ENCODE measurements at places on chromosomes 6 and 20.

GRCh38 chr20:59738851-59739250 lies 134.5 kb downstream of the PHACTR3 start:
- DNase-seq = no peak

DNA sequence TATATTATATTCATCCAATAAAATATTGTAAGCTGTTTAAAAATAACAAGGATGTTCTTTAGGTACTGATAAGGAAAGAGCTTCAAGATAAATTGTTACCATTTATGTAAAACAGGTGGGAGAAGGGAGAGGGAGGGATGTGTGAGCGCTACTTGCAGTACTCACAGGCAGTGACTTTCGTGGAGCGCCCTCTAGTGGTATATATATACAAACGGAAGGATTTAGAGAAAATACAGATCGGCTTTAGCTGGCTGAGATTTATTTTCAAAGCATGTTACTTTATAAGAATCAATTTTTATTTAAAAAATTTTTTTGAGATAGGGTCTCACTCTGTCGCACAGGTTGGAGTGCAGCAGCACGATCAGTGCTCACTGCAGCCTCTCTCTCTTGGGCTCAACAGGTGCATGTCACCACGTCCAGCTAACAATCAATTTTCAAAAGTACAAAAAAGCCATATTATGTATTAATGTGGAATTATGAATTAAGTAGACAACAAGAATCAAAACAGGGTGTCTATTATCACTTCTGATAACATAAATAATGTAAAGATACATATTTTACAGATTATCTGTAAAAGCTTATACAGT lies 3.3 kb upstream of the MOG start:
- peak; percentile 27 for DNase-seq

- no peak for DNase-seq
These were observed 53.3 kb upstream of the EPB41L1 start for GRCh38 chr20:36101192-36101591.

DNA sequence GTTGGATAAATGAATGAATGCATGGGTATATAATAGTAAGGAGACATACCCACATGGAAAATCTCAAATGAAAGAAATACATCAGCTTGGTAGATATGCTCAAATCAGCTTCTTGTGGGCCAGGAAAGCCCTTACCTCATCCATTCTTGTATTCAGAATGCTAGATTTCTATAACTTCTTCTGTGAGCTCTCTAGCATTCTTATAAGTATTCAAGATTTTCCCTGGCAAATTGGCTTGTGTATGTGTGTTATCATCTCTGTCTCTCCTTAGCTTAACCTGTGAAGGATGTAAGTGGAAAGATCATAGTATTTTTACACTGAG lies 100.8 kb downstream of the OR2B2 start:
- no peak for DNase-seq

GRCh38 chr20:23203310-23203709 lies 117.2 kb upstream of the CD93 start:
- no peak for DNase-seq

- no peak for DNase-seq
These were observed 36.0 kb upstream of the CSE1L start for GRCh38 chr20:49009899-49010631.

- DNase-seq = no peak
These were observed 26.8 kb downstream of the SUN5 start for GRCh38 chr20:32977281-32978008.

DNA sequence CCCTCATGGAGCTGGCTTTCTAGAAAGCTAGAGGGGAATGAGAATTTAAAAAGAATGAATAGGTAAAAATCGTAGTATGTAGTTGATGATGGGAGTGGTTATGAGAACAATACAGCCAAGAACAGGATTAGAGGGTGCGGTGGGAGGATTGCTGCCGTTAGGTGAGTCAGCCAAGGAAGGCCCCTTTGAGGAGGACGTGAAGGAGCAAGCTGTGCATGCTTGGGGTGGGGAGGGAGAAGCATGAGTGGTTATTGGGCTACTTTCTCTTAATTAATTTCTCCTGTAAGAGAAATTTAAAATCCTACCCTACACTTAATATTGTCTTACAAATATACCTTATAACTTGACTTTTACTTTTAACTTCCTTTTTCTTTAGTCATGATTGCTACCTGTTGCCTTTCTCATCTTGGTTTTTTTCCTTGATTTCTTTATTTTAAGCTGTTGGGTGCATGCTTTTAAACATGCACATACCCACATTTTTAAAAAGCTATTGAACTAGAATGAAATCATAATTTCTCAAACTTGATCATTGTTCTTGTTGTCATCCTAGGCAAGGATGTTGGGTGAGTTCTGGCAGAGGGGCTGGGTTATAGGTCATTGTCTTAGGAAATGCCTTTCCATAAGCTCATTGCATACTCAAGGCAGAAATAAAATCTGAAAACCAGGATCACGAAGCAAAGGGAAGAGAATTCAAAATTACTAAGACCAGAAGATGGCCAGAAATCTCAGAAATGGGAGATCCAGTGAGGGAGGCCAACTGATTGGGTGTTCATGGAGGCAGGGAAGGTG lies 114.5 kb downstream of the TCP11 start:
- no peak for DNase-seq

GRCh38 chr6:113632220-113632864 lies 224.8 kb upstream of the MARCKS start:
- no peak for DNase-seq

- DNase-seq = no peak
These were observed 39.4 kb downstream of the RREB1 start for GRCh38 chr6:7147051-7147671.

- no peak for DNase-seq
These were observed 41.5 kb downstream of the SNRNP48 start for GRCh38 chr6:7631466-7631865.

DNA sequence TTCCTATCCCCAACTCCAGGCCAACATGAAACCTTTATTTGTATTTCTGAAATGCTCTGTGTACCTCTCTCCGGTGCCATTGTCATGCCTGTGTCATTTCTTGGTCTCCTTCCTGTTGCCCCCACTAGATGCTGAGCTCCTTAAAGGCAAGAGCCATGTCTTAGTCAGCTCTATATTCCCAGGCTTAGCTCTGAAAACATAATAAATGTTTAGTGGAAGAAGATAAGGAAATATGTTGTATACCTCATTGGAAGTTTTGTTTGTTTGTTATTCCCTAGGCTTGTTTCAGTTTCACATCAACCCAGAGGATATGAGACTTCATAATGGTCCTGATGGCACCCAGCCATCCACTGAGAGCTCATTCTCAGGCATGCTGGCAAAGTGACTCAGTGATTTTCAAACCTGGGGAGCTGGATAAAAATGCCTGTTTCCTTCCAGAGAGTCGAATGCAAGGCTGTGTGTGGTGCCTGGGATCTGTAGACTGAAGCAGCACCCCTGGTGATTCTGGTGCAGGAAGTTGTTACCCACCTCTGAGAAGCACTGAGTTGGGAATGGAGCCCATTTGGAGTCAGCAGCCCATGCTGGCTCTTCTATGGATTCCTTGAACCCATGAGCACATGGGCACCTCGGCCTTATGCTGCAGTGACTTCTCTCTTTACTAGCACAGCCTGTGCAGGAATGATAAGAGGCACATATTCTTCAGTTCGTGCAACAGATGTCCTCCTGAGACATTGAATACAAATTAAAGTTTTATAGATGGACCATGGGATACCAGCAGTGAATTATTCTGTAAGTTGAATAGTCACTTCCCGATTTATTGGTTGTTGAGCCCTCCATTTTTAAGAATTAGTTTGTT lies 205.2 kb downstream of the FARS2 start:
- DNase-seq = no peak

DNA sequence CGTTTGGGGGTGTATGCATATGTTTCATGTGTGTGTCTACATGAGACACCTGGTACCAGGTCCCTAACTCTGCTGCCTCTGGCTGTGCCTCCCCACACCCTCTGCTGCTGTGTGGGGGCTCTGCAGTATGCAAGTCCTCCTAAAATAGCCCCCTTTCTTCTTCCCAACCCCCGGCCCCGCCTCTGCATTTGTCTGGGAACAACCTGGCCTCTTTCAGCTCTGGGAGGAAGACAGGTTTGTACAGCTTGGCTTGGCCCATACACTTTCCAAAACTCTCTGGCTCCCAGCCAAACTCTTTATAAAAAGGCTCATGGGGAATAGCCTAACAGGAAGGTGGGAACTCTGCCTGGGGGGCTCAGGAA lies 27.1 kb upstream of the EMILIN3 start:
- DNase-seq = no peak

- DNase-seq = no peak
These were observed 72.6 kb upstream of the THBS2 start for GRCh38 chr6:169326067-169326799.

- no peak for DNase-seq
These were observed 217.3 kb upstream of the RREB1 start for GRCh38 chr6:6890400-6890858.

- no peak for DNase-seq
These were observed 58.9 kb upstream of the SCP2D1 start for GRCh38 chr20:18754653-18755045.

- DNase-seq = no peak
These were observed 9.9 kb downstream of the LAMA5 start for GRCh38 chr20:62357187-62357667.

- DNase-seq = no peak
These were observed 15.8 kb downstream of the PCIF1 start for GRCh38 chr20:45950330-45950646.

- no peak for DNase-seq
These were observed 20.3 kb downstream of the CYP21A2 start for GRCh38 chr6:32058511-32058963.

- DNase-seq = no peak
These were observed 141.5 kb downstream of the ATXN1 start for GRCh38 chr6:16619777-16620176.

- DNase-seq = peak; percentile 31
These were observed at the start of gene NKAPL for GRCh38 chr6:28258877-28259777. TSS of gene NKAPL (plus strand) at chr6:28259297. CDS start at chr6:28259372, 75 bp downstream.

DNA sequence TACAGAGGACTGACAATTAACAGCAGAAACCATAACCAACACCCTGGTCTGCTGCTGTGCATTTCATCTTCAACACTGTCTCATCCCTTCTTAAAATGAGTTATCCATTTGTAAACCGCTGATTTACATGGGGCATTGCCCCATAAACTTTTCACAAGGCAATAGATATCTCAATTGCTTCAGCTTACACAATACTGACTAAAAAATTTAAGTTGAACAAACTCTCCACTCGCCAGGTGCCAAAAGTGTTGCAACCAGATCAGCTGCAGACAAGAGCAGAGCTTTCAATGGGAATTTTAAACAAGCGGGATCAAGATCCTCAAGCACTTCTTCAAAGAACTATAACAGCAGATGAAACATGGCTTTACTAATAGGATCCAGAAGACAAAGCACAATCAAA lies 183.0 kb downstream of the TASP1 start:
- DNase-seq = no peak

GRCh38 chr6:16180696-16181438 lies 52.0 kb downstream of the MYLIP start:
- no peak for DNase-seq

- no peak for DNase-seq
These were observed 211.5 kb upstream of the FKBP1C start for GRCh38 chr6:62999796-63000195.

DNA sequence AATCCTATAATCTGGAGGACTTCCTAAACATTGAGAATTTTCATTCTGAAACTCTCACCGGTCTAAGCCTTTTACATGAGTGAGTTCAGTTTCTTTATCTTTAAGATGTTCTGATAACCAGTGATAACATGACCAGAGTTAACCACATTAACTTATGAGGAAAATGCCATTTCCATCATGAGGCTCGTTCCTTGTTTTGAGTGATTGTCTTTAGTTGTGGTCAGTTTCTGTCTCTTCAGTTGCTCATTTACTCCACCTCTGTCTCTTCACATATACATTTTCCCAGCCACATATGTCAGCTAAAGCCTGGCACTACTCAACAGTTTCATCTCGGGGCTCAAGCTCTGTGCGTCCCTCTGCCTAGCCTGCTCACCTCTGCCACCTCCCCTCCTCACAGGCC lies 70.4 kb downstream of the JAG1 start:
- no peak for DNase-seq

- no peak for DNase-seq
These were observed 109.0 kb downstream of the TNFRSF21 start for GRCh38 chr6:47200536-47201334.

DNA sequence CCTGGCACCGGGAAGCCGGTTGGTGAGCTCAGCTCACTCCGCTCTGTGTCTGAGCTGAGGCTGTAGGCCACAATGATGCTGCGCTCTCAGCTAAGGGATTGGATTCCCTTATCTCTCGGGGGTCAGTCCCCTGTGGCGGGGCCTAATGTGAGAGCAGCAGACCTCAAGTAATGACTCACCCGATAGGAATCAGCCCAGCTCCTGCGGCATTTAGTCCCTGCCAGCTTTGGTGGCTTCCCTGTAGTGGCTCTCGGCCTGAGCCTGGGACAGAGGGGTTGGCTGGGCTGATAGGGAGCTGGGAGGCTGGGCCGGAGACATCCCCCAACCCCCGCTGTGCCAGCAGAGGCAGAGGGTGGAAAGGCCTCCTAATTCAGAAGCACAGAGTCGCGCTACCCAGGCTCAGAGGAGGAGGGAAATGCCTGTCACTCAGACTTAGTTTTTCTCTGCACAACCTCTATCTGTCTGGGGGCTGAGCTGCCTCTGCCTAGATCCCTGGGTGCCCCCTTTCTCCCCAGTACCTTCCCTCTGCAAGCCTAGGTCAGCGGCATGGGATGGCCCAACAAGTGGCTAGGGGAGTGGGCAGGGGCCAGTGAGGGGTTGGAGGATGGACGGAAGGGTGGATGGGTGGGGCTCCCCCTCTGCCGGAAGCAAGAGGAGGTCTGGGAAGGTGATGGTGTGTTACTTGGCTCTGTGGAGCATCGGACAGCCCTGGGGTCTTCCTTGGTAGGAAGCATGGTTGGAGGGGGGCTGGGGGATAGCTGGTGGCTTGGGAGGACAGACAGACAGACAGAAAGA lies 92.2 kb downstream of the CDH22 start:
- DNase-seq = no peak

- no peak for DNase-seq
These were observed 19.9 kb upstream of the CCN6 start for GRCh38 chr6:112033791-112034615.

- DNase-seq = no peak
These were observed 120.0 kb upstream of the AKIRIN2 start for GRCh38 chr6:87822011-87822410.

GRCh38 chr20:5662769-5663168 lies 87.4 kb upstream of the SHLD1 start:
- DNase-seq = no peak

- DNase-seq = no peak
These were observed 222.6 kb upstream of the HDDC2 start for GRCh38 chr6:125524356-125524755.

DNA sequence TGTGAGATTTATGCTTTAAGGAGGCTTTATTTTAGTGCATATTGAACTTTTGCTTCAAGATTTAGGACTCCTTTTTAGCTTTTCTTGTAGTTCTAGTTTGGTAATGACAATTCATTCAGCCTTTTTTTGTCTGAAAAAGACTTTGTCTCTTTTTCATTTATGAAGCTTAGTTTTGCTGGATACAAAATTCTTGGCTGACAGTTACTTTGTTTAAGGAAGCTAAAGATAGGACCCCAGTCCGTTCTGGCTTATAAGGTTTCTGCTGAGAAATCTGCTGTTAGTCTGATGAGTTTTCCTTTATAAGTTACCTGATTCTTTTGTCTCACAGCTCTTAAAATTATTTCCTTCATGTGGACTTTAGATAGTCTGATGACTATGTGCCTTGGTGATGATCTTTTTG lies 142.8 kb upstream of the B3GAT2 start:
- no peak for DNase-seq
